T-cell (primary cell): ENCODE measurements at places on chromosomes 1 and 21.

- peak; percentile 54 for DNase-seq
Measured at GRCh38 chr1:64744492-64745180, at the start of gene RAVER2. RAVER2 (plus strand) TSS chr1:64745075; CDS start chr1:64745173, 98 bp downstream.

DNA sequence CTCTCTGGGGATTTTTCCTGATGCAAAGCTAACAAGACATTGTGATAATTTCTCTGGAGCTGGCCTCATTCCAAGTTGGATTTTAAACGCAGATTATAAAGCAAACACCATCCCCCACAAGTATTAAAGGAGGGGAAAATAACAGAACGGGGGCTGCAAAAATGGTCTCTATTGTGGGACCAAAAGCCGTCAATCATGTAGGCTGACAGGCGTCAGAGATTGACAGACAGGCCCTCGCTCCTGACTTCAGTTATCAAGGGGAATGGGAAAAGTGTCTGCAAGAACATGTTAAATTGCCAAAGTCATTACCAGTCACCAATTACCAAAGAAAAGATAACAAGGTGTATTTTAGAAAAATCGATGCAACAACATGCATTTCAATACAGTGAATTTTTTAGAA is 307.4 kb upstream of the POU3F1 start:
- DNase-seq: no peak

DNA sequence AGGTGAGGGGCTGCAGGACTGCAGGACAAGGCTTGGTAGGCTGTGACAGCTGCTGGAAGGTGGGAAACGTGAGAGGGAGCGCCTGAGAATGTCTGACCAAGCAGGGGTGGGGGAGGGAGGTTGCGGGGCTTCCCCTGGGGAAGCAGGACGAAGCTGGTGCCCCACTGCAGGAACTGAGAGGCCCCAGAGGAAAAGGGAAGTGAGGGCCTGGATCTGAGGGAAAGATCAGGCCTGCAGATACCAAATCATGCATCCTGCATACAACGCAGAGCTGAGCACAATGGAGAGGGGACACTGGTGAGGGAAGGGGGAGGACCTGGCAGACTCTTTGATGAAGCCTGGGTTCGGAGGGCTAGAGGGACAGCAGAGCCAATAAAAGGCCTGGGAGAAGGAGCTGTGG is 65.7 kb upstream of the BACE2 start:
- DNase-seq: no peak

GRCh38 chr1:93608187-93609109 is 73.2 kb downstream of the BCAR3 start:
- no peak for DNase-seq

GRCh38 chr1:245389873-245390272 is 235.1 kb downstream of the KIF26B start:
- no peak for DNase-seq

- DNase-seq: no peak
Measured at GRCh38 chr1:170765712-170766330, 101.9 kb downstream of the PRRX1 start.

- no peak for DNase-seq
Measured at GRCh38 chr1:176183618-176184017, 23.5 kb downstream of the COP1 start.

DNA sequence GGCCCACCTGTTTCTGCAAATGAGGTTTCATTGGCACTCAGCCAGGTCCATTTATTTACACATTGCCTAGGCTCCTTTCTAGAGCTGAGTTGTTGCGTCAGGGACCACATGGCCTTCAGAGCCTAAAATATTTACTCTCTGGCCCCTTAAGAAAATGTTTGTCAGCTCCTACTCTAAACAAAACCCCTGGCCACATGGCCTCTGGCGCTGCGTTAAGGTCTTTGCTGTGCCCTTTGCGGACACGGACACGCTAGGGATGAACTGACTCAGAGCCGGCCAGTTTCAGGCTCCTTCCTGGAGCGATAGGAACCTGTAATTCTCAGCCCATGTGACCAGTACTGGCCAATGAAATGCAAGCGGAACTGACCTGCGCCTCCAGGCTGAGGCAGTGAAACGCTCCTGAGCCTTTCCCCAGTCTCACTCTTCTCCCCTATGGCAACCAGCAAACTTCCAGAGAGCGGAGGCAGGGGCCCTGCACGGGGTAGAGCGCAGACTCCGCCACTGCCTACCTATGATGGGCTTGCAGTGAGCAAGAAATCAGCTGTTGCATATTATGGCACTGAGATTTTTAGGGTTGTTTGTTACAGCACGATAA is 160.3 kb downstream of the ETS2 start:
- no peak for DNase-seq

- DNase-seq: no peak
Measured at GRCh38 chr1:36224537-36225282, 467 bp downstream of the THRAP3 start.

- no peak for DNase-seq
Measured at GRCh38 chr1:226551299-226551698, 2.7 kb downstream of the STUM start.

DNA sequence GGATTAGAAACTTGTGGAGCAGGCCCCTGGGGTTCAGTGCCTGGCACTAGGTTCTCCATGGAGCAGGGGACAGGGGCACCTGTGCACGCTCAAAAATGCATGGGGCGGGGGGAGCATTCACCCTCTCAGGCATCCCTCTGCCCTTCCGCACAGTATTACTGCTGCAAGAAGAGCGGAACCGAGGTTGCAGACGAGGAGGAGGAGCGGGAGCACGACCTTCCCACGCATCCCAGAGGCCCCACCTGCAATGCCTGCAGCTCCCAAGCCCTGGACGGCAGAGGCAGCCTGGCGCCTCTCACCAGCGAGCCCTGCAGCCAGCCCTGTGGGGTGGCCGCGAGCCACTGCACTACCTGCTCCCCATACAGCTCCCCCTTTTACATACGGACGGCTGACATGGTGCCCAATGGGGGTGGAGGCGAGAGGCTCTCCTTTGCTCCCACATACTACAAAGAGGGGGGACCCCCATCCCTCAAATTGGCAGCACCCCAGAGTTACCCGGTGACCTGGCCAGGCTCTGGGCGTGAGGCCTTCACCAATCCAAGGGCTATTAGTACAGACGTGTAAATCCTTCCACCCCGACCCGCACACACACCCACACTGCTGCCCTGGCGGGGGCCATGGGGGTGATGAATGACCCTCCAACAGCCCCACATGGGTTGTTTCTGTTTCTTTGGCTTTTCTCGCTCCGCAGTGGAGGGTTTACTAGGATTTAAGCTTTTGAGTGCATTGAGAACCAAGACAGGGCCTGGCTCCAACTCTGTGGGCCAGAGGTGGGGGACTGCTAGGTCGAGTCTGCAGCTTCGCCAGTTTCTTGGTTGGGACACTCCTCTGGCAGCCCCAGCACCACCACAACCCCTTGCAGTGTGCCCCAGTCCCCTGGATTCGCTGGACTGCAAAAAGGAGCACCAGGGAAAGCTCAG is 63.7 kb downstream of the TOR1AIP2 start:
- no peak for DNase-seq

- DNase-seq: no peak
Measured at GRCh38 chr1:208990456-208990855, 593.1 kb upstream of the CAMK1G start.

DNA sequence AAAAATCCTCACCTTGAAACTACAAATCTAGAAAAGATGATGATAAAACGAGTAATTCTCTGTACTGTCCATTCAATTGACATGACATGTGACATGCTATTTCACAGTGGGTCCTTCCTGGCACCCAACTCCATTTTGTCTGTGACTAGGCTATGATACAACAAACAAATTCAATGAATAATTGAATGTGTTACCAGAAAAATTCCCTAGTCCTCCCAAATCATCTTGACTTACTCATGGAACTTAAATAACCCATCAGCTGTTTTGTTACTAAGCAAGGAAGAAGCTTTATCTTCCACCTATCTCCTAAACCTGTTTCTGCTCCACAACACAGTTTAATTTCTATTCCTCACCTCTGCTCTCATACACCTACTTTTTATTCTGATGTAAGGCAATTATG is 30.4 kb downstream of the B3GALNT2 start:
- no peak for DNase-seq

DNA sequence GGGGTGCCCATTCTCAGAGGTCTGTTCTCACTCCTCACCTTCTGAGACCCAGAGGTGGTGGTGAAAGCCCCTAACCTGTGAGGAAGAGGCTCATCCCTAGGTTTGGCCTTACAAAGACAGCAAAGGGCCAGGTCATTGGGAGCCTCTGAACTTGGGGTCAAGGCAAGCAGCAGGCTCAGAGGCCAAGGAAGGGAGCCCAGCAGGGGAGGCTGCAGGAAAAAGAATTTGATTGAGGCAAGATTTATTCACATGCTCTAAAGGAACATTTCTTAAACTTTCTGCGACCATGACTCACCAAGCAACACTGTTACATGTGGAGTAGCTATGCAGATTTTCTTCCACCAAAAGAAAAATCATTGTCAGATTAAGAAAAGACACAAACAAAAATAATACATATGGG is 132.5 kb upstream of the SYT6 start:
- DNase-seq: no peak

- DNase-seq: no peak
Measured at GRCh38 chr1:10635085-10635896, 160.5 kb downstream of the PEX14 start.

DNA sequence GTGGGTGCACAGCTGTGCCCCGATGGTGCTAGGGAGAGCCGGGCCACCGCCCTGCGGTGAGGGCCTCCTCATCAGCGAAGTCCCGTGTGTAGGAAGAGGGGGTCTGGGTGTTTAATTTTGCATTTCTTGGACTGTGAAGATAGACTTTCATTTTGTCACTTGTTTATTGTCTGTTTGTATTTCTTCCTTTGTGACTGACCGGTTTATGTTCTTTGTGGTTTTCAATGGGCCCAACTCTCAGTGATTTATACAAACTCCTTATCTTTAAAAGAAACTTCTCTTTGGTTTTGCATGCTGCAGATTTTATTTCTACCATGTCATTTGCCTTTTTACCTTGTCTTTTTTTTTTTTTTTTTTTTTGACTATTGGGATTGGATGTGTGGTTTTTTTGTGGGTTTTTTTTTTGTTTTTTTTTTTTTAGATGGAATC is 65.1 kb downstream of the COL18A1 start:
- no peak for DNase-seq

GRCh38 chr1:103156966-103157365 is 48.6 kb upstream of the COL11A1 start:
- DNase-seq: no peak

GRCh38 chr1:178497903-178498478 is 1.2 kb upstream of the CLEC20A start:
- DNase-seq: no peak

DNA sequence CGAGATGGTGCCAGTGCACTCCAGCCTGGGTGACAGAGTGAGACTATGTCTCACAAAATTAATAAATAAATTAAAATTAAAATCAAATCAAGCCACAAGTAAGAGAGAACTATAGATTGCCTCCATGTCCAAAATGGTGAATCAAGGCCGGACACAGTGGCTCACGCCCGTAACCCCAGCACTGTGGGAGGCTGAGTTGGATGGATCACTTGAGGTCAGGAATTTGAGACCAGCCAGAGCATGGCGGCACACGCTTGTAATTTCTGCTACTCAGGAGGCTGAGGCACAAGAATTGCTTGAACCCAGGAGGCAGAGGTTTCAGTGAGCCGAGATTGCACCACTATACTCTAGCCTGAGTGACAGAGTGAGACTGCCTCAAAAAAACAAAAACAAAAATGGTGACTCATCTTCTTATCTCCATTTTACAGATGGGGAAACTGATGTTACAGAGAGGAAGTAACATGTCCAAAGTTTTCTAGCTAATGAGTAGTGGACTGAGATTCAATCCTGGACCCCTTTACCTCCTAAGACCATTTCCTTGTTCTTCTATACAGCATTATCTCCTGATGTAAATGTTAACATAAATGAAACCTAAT is 99.0 kb upstream of the HNRNPU start:
- no peak for DNase-seq

DNA sequence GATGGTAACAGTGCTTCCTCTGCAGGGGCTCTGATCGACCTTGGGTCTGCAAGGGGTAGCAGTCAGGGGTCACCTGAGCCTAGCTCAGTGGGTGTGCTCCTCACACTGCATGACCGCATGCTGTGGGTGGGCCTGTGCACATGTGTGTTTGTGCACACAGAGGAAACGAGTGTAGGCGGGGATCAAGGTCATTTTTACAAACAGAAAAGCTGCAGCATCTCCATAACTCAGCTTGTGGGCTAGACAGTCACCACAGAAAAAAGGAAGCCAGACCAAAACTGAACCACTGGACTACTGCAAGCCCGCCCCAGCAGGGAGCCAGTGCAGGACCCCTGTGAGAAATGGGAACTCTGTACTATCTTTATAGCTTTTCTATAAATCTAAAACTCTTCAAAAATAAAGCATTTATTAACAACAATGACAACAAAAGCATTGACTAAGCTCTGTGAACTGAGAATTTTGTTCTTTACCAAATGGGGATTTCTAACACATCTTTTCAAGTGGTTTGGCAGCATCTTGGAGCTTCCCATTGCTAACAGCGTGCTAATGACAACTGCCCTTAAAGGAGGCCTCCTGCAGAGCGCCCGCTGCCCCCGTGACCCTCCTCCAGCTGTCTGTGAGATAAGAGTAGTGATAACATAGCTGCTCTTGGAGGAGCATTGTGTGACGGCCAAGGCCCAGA is 19.9 kb upstream of the NEK2 start:
- DNase-seq: no peak

GRCh38 chr1:222889440-222889839 is 74.6 kb downstream of the DISP1 start:
- no peak for DNase-seq

DNA sequence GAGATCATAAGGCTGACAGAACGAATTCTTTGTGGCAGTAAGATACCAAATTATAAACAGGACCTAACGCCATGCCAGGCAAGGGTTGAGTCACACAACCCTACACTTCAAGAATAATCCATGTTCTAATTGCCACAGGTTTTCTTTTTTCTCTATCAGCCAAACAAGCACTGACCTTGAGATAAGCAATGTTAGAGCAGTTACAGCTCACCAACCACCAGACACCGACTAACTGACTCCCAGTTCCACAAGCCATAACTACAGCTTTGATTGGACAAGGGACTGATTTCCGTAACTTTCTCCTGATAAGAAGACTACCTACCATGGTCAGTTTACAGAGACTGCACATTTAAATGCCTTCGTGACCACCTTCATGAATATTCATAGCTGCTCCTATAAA is 149.6 kb downstream of the PTPRU start:
- no peak for DNase-seq

GRCh38 chr1:78035121-78035520 is 10.6 kb upstream of the GIPC2 start:
- no peak for DNase-seq

GRCh38 chr1:181759481-181759880 is 276.2 kb downstream of the CACNA1E start:
- no peak for DNase-seq

DNA sequence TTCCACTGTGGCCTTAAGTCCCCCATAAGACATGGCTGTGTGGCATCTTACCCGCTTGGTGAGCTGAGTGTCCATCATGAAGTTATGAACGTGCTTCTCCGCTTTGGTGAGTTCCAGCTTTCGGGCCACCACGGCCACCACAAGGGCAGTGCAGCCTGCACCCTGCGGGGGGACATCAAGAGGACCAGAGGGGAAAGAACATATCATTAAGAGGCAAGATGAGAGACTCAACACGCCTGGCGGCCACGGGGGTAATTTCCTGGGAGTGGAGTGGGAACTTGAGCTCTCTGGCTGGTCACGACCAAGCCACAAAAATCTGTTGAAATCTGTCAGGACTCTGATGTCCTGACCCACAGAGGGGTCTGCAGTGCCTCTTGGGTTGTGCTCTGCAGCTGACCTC is 117.9 kb upstream of the ADAR start:
- DNase-seq: no peak
